NCI-H460 (cell line): ENCODE measurements at places on chromosomes 4 and X. TPM values are rescaled to one million over a fixed set of nuclear protein-coding genes. Genes with fewer than 3 reads are reported as not detected.

DNA sequence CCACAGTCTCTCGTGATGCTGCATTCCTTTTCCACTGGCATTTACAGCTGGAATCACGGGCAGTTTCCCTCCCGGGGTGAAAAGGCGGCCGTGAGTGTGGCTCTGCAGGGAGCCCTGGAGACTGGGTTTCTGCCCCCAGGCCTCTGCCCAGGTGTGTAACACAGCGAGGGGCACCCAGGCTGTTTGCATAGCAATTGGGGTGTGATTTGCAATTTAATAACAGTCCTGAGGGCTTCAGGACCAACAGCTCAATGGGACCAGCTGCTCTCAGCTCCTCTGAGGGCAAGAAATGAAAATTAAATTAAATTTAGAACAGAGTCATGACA is 99.0 kb upstream of the SHOX start:
- DNase-seq: no peak

DNA sequence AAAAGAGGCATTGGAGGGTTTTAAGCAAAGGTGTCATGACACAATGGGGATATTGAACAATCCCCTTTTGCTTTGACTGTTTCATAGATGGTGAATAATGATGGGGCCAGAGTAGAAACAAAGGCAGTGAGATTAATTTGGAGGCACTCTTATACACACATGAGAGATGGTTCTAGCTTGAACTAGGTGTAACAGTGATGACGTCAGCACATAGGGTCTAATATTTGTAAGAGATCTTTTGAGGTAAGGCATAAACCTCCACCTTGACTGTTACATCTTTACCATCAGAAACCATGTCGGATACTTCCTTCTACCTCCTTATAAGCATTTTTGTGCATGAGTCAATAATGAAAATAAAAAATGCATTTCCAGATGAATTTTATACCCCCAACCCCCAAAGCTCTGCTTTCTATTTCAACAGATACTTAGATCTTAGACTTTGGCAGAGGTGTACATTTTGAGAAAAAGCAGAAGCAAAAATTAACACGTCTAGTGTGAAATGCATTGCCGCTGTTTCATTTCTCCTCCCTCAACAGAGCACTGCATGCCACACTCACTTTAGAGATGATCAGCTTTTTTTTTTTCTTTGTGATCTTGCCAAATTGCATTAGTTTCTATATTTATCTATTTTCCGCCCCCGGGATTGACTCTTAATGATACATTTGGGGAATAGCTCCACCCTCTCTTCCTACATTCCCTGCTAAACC is 87.2 kb downstream of the HS3ST1 start:
- DNase-seq: no peak

Gene ANXA3
- total RNA-seq: 114 and 117 TPM in 2 replicates

DNA sequence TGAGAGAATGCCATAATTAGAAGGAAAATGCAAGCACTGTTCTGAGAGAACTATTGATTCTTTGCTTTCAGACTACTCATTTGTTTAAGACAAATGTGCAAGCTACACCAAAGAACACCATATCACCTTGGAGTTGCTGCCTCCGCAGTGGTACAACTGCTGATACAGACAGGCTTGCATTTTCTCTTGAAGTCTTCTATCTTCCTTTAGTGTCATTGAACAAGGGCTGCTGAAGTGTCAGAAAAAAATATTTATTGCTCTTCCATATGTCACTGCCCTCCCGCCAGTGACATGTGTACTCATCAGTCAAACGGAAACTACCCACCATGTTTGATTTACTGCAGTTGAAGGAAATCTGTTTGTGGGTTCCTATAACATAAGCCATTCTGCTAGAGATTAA is 318.3 kb upstream of the MAGEB18 start:
- DNase-seq: no peak

DNA sequence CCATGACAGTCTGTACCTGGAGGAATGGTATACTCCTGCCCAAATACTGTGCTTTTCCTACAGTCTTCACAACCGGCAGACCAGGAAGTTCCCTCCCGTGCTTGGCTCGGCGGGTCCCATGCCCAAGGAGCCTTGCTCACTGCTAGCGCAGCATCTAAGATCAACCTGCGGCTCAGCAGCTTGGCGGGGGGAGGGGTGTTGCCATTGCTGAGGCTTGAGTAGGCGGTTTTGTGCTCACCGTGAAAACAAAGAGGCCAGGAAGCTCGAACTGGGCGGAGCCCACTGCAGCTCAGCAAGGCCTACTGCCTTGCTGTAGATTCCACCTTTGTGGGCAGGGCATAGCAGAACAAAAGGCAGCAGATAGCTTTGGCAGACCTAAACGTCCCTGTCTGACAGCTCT is 152.7 kb downstream of the TEX11 start:
- no peak for DNase-seq

GRCh38 chr4:124469981-124470380 is 242.6 kb downstream of the ANKRD50 start:
- no peak for DNase-seq

- DNase-seq: no peak
These were observed 355.2 kb upstream of the CXorf51B start for GRCh38 chrX:146454363-146454762.

DNA sequence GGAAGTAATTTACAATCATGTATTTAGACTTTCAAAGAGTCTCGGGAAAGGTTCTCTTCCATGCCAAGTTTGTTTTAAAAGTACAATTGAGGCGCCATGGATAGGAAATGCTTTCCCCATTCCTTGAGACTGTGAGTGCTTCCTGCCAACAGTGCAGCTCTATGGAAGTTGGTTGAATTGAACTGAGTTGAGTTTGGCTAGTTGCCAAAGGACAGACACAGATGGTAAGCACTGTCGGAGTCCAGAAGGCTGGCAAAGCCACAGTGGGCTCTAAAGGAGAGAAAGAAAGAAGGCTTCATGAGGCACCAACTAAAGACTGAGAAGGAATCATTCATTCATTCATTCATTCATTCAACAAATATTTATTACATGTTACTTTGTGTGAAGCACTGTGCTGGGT is 4.3 kb upstream of the KCNE5 start:
- DNase-seq: no peak

GRCh38 chr4:152817331-152817730 is 37.6 kb downstream of the ARFIP1 start:
- DNase-seq: no peak

DNA sequence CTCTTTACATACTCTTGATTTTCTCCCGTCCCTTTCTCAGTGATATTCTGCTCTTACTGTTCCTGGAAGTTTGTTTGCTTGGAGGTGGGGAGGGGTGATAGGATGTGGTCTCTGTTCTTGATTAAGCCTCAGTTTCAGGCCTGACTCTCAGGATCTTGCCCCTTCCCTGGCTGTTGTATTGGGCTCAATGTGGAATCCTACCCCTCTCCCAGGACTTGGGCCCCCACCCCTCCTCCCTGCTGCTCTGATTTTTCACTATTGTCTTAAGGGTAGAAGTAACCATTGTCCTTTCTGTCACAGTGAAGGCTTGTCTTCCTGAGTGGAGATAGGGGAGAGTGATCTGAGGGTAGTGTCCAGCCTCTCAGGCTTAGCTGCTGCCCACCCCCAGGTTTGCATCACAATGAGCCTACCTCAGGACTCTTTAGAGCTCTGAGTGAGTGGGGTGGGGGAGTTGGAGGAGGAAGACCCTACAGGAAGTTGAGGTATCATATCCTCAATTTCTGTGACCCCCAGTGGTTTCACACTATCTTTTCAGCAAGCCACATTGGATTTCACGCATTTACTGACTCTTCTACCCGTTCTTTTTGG is 16.5 kb downstream of the CDKL5 start:
- DNase-seq: no peak

DNA sequence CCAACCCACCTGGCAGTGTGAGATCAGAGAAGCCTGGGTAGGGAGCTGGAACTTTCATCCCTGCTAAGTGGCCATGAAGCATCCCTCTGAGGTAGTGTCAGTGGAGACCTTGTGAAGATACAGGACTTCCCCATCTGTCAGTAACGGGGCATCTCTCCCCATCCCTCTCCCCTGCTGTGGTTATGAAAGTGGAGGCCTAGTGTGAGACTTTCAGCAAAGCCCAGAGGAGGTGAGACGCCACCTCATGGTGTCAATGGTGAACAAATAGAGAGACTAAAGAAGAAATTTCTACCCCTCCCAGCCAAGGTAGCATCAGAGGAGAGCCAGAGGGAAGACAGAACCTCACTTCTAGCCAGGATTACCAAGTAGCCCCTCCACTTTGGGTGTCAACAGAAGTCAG is 150.2 kb downstream of the VEGFC start:
- DNase-seq: no peak

- DNase-seq: no peak
These were observed 18.3 kb upstream of the HERC3 start for GRCh38 chr4:88573995-88574394.

GRCh38 chr4:84493092-84493850 is 5.8 kb downstream of the NKX6-1 start:
- no peak for DNase-seq

- no peak for DNase-seq
These were observed 23.7 kb downstream of the MGARP start for GRCh38 chr4:139256349-139256748.

- no peak for DNase-seq
These were observed 107.5 kb downstream of the GUCY2F start for GRCh38 chrX:109374262-109374960.

DNA sequence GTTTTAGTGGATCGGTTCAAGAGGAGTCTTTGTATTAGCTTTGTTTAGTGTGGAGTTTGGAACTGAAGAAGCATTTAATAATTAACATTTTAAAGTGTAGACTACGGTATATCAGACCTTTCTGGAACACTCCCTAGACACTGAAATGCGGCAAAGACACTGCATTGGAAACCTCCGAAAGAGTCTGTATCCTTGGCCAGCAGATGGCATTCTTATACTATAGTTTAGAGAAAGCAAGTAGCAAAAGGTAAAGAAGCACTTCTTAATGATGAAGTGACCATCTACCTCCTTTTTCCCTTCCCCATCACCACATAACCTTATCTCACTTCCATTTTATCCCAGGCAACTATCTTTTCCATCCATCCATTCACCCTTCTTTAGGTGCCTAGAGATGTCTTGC is 7.6 kb downstream of the FABP2 start:
- DNase-seq: peak; percentile 36

DNA sequence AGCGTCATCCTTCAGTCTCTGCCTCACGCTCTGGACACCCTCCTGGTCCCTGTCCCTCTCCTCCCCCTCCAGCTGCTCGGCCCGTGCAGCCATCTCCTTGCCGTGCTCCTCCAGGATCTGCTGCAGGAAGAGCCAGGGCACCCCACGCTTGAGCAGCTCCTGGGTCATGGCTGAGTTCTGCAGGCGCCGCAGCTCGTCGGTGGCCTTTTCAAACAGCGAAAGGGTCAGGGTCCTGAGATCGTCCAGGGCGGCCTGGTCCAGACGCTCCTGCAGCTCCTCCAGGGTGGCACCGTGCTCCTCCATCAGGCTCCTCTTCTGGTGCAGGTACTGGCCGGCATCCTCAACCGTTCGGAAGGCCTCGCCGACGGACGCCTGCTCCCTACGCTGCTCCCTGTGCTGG is 85.8 kb downstream of the EVC2 start:
- no peak for DNase-seq

GRCh38 chrX:47843363-47843762 is 6.7 kb downstream of the ZNF81 start:
- no peak for DNase-seq

DNA sequence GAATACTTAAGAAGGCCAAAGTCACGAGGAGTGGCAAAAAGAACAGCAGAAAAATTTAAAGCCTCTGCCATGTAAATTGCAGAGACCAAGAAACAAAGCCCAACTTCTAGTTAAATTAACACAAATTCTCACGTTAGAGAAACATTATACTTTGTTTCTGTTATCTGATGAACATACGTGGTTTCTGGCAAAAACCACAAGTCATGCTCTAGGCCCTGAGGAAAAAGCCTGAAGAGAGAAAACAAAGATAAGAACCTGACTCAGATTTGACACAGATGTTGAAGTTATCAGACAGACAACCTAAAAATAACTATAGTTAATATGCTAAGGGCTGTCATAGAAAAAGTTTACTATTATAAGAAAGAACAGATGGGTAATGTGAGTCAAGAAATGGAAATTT is 149.1 kb upstream of the PCDH10 start:
- DNase-seq: no peak

DNA sequence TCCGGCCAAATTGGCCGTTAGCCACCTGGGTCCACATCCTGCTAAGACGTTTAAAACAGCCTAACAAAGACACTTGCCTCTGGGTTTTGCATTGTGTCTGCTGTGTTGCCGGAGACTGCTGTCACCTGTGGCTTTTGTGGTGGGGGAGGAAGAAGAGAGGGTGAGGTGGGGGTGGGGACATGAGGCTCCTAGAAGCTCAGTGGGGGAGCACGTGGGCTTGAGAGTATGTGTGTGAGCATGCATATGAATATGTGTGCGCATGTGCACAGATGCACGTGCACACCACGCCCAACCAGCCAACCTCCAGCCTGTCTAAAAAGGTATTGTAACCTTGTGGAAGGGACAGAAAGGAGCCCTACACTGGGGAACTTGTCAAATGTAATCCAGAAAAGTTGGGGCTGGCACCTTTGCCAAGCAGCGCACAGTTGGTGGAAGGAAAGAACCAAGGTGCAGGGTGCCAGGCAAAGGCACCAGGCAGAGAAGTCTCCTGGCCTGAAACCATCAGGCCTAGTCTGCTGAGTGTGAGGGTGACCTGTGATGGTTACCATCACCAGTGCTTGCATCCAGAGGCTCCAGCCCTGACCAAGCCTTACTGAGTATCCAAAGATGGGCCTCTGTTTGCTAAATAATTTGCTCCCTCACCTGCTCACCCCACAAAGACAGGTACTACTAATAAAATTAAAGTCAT is 10.1 kb upstream of the SASH3 start:
- no peak for DNase-seq

Gene NDP
- total RNA-seq: not detected in 2 replicates
